ENCODE measurements at places on chromosomes 3 and 15.
A peak's percentile ranks its signal among the peaks of the same experiment; 100 is the strongest.

GRCh38 chr3:85570819-85571218, 612.0 kb downstream of the CADM2 start:
- no peak for DNase-seq

- no peak for DNase-seq
Measured at GRCh38 chr15:79394231-79394630, 37.9 kb upstream of the MINAR1 start.

- no peak for DNase-seq
Measured at GRCh38 chr3:146033950-146034349, 127.0 kb downstream of the PLOD2 start.

DNA sequence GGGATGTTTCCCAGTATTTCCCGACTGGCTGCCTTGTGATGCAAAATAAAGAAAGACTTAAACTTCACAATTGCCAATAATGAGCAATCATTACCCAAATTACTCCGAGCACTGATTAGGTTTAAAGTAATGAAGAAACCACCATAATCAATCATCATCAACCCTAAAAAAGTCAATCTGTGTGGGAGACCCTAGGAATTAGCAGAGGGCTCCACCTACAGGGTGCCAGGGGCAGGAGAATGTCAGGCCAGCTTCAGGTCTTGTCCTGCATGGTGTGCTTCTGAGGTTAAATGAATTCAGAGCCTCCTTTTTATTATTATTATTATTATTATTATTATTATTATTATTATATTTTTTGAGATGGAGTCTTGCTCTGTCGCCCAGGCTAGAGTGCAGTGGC, 478.0 kb upstream of the ARRDC4 start:
- no peak for DNase-seq

DNA sequence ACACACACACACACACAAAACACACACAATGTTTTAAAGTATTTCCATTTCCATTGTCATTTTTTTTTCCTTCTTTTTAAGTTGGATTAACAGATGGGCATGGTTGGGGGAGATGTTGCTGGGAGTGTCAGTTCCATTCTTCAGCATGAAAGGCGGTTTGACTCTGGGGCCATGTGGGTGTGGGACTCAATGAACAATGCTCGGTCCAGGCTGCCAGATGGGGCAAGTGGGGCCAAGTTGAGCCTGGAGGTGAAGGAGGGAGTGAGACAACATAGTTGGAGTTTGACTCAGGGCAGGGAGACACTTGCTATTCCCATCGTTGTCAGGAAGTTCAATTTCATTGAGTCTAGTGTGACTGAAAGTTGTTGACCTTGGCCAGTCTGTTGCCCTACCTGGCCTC, 125.3 kb downstream of the TLE3 start:
- DNase-seq, result no peak

GRCh38 chr3:16474920-16475319, 38.6 kb downstream of the RFTN1 start:
- DNase-seq, result no peak

GRCh38 chr3:184299488-184300377, 692 bp downstream of the PSMD2 start:
- no peak for DNase-seq

DNA sequence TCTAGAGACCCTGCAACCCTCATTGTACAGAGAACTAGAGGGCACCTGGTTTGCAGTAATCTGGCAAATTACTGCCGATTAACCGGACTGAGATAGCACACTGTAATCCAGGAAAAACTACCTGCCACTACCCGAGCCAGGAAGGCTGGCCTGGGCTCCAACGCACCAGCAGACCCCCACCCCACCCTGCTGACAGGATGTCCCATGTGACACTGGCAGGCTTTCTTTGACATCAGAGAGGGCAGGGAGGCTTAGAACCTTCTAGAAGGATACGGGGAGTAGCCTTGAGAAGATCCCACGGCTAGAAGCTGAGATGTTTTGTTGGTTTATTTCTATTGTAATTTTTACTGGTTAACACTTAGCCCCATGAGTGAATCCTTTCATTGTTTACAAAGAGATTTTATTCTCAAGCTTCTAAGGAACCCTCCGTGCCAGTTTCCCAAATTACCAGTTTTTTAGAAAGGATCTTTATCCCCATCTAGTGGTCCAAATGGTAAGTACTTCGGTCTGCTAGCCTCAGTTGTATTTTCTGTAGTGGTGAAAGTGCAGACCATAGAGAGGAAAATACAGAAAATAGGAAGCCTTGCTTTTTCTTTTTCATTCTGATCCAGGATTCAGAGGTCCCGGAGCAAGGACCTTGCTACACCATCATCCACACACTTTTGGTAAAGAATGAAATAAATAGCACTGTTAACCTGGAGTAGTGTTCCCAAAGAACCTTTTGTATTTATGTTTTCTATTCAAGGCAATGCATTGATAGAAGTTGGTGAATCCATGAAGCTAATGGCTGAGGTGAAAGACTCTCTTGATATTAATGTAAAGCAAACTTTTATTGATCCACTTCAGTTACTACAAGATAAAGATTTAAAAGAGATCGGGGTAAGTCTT, 81.9 kb upstream of the ADAMTSL3 start:
- no peak for DNase-seq

- DNase-seq, result no peak
Measured at GRCh38 chr3:10434144-10434937, 71.0 kb downstream of the ATP2B2 start.

DNA sequence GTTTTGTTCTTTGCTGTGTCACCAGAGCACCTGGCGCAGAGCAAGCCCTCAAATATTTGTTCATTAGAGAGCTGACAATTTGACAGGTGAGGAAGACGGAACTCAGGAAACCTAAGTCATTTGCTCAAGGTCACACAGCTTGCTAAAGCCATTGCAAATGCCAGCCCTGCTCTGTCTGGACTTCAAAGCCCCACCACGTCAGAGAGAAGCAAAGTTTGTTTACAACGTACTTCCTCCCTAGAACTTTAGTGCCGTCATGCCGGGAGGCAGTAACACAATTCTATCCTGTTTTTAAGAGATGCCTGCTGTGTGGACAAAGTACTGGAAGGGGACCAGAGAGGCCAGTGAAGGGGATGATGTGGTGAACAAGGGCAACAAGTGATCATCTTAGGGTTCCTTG, 216.6 kb upstream of the PRICKLE2 start:
- no peak for DNase-seq

- peak; percentile 41 for DNase-seq
Measured at GRCh38 chr15:78241017-78241416, 6.7 kb upstream of the ACSBG1 start.

DNA sequence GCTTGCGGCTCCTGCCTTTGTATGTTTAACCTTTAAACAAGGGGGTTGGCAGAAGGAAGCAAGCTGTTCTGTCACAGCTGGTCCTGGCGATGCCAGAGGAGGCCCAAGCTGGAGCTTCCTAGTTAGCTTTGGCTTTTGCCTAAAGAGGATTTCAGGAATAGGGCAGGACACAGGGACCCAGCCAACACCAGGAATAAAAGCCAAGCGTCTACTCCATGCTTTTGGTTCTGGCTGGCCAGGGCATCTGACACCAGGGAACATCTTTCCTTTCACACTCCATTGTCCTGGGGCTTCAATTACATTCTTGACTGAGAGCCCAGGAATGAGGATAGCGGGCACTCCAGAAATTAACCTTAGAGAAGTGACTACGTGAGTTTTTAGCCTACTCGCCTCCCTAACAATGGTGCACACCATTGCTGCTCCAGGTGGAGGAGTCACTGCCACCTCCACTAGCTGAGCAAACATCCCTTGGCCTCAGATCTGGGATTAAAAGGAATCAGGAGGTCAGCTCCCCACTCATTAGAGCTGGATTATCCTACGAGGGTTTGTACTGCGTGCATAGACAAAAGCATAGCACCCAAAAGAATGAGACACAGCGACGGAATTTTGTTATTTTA, 38.2 kb downstream of the TPM1 start:
- DNase-seq, result no peak

DNA sequence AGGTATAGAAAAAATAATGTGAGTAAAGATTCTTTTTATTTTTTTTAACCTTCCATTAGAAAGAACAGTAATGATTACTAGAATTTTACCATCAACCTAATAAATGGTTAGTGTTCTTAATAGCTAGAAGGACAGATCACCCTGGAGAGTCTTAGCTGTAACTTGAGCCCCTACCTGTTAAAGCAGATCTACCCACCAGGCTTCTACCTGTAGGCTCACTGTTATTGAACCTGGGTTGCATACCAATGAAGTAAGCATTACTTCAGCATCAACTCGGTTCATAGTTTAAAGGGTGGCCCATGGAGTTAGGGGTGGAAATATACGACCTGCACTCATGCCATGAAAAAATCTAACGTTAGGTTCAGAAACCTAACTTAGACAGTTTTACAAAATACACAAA, 280.4 kb downstream of the BBX start:
- no peak for DNase-seq

- no peak for DNase-seq
Measured at GRCh38 chr3:149267565-149267964, 45.9 kb upstream of the CP start.

DNA sequence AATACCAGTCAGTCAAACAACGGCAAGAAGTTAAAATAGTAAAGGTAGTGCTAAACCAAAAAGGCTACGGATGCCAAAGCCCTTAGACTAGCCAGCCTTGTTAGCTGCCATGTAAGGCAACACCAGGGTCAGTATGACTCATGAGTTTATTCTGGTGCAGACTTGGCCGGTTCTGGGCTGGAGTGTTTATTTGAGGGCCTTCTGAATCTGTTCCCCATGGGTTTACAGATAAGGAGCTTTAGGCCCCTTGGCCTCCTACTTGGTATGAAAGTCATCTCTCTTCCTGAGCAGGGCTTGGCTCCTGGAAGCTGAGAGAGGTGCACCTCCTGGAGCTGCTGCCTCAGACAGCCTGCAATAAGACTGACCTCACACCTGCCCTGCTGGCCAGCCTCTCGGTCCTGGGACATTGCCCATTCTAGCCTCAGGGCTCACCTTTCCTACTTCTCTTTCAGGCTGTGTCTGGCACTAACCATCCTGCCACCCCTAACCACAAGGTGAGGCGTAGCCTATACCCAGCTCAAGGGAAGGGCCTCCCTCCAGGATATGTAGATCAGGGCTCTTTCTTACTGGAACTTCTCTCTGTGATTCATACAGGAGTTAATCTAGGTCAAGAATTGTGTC, 10.4 kb upstream of the RTP1 start:
- DNase-seq, result no peak

GRCh38 chr3:20145874-20146273, 40.1 kb downstream of the SGO1 start:
- no peak for DNase-seq

DNA sequence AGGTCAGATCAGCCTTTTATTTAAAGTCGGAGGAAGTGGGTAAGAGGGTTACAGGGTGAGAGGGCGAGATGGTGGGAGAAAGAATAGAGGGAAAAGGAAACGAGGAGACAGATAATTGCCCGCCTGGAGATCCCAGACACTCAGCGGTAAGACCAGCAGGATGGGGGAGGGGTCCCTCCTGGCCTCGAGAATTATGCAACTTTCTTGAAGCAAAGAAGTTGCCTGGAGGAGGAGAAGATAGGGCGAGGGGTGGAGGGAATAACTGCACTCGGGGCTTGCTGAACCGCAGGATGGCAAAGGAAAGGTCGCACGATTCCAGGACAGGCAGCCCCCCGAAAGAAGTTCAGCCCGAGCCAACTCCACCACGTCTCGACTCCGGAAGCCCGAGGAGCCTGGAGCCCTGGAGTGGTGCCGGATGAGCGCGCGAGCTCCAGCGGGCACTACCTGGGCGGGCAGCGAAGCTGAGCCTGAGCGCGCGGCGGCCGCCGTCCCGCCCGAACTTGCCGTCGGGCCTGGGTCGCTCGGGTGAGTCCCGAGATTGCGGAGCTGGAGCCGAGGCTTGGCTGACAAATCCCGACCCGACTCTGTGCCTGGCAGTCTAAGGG, 402 bp downstream of the WWTR1 start:
- DNase-seq, result no peak

GRCh38 chr3:40427045-40427669, 30.0 kb upstream of the RPL14 start:
- no peak for DNase-seq

GRCh38 chr15:33675246-33675645, 293.1 kb upstream of the CHRM5 start:
- no peak for DNase-seq

Measured in activated naive CD4-positive, alpha-beta T cell (primary cell).